DMS79 treated with DMSO at 0.1 percent for 48 hours (cell line): ENCODE measurements at places on chromosomes 3 and 15.

DNA sequence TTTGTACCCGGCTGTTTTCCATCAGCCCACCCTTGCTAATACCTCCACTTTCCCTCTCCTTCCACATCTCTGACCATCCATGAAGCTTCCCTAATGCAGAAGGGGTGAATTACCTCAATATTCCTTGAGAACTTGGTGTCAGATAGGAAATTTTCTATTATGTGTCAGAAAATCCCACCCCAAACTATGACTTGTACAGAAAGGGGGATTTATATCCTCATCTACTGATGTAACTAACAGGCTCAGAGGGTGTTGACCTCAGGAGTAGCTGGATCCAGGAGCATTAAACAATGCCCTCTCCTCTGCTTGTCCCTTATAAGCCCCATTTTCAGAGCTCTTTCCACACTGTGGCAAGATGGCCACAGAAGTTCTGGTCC is 242.8 kb upstream of the TLE3 start:
- no peak for DNase-seq

GRCh38 chr15:27094235-27094634 is 123.3 kb downstream of the GABRG3 start:
- DNase-seq = no peak

GRCh38 chr3:83946049-83946448 is 1012.7 kb upstream of the CADM2 start:
- no peak for DNase-seq

DNA sequence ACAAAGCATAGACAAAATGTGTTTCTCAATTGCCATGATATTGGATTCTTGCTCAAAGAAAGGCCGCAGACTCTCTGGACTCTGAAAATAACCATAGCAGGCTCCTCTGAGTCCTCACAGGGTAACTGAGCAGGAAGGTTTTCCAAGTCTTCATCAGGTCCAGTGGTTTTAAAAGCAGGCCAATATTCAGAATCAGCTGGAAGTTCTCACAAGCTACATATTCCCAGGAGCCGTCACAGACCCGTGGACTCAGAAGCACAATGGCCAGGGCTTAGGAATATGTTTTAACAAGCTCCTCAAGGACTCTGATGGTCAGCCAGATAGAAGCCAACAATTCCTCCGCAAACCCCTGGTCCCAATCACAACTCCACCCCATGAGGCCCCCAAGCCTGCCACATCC is 256.1 kb upstream of the ADAMTS9 start:
- DNase-seq = no peak

DNA sequence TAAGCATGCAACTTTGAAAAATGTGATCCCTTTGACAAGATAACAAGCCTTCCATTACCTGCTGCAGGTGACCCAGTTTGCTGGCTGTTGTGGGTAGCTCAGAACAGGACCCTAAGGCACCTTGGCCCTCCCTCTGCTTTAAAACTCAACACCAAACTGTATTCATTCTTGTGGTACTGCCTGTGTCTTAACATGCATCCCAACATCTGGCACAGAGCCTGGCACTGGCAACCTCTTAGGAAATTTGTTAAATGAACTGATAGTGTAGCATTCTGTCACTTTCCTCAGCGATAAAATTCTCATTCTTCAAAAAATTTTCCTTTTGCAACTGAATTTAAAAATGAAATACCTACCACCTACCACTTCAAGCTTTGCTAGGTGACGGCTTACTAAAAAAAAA is 287.3 kb upstream of the ADAMTS9 start:
- no peak for DNase-seq

GRCh38 chr3:14388201-14388600 is 14.2 kb upstream of the SLC6A6 start:
- DNase-seq = no peak

DNA sequence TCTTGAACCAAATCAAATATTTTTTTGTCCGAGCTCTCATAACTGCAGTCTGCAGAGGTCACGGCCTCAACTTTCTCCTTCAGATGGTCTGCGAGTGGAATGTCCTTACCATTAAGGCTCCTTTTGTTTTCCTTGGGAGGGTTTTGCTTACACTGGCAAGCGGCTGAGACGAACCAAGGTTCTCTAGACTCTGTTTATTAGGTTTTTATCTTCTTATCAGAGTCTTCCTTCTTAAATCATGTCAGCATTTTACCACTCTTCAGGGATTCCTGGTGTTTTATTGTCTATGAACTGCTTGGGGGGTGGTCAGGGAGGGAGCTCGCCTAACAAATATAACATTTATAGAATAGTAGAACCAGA is 773.7 kb upstream of the NR2F2 start:
- DNase-seq = no peak

DNA sequence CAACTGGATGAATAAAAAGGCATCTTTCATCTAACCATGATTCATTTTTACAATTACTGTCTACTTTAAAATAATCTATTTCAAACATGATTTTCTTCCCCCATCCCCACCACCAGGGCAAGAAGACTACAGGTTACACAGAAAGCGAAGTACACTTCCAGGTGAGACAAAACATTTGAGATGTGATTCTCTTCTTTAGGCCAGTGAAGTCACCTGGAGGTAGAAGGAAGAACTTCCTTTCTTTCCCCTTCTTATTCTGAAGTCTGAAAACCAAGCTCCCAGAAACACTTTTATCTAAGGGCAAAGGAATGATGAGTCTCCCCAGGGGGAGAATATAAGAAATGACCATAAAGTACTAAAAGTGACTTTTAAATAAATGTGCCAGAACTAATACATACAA is 36.7 kb downstream of the SHQ1 start:
- no peak for DNase-seq

GRCh38 chr3:50226888-50227389 is 9.1 kb upstream of the GNAI2 start:
- DNase-seq = peak; percentile 54

DNA sequence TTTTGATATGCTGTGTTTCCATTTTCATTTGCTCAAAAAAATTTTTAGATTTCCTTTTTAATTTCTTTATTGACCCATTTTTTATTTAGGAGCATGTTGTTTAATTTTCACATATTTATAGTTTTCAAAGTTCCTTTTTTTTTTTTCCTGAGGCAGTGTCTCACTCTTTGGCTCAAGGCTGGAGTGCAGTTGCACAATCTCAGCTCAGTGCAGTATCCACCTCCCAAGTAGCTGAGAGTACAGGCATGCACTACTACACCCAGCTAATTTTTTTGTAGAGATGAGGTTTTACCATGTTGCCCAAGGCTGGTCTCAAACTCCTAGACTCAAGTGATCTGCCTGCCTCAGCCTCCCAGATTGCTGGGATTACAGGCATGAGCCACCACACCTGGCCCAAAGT is 36.2 kb downstream of the PFN2 start:
- no peak for DNase-seq

GRCh38 chr3:51353691-51354090 is 31.4 kb upstream of the MANF start:
- DNase-seq = no peak

DNA sequence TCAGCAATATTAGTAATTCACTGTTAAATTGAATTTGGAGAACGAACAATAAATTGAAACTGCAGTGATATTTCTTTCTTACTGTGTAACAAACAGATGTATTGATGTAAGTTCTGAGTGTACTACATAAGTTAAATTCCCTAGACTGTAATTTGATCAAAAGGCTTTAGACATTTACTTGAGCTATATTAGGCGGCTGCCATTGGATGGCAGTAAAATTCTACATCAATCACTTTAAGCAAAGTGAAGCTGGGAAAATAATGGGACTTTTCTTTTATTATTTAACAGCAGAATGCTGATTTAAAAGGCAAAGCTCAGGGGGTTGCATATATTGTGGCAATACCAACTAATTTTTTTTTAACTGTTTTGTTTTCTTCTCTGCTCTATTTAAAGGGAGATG is 212.6 kb upstream of the PLSCR5 start:
- DNase-seq = no peak

DNA sequence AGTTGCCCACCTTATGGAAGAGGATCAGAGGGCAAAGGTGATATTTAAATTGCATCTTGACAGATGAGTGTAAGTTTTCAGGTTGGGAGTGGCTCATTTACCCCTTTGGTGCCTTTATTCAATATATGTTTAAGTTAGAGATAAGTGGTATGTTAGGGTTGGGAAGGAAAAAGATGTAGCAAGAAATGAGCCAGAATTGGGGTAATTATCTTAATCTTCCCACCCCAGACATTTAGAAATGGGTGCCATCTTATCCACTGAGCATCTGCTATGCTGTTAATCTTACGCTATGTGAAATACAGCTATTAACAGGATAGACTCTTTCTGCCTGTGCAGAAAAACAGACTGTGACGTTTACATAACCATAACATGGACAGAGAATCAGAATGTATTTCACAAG is 6.3 kb downstream of the CMTM7 start:
- no peak for DNase-seq

- no peak for DNase-seq
Measured at GRCh38 chr3:36843065-36844051, 79.0 kb upstream of the DCLK3 start.

- DNase-seq = no peak
Measured at GRCh38 chr3:105722943-105723556, 145.8 kb downstream of the CBLB start.
